HepG2 (cell line): ENCODE measurements at places on chromosomes 2 and 18.

GRCh38 chr2:102449370-102449974 lies 23.6 kb upstream of the SLC9A4 start:
- peak; percentile 23 for DNase-seq

GRCh38 chr2:61182059-61182383 lies 20.0 kb downstream of the C2orf74 start:
- no peak for DNase-seq

DNA sequence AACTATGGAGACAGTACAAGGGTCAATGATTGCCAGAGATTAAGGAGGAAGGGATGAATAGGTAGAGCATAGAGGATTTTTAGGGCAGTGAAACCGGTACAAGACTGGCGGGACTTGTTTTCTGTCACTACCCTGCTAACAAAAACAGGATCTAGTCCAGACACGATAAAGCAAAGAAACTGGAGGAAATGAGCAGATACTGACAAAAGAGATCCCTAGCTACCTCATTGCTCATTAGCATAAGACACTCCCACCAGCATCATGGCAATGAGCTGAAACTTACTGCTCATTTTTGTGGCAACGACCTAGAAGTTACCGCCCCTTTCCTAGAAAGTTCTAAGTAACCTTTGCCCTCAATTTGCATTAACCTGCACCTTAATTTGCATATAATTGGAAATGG lies 131.2 kb downstream of the ETAA1 start:
- DNase-seq, result no peak

DNA sequence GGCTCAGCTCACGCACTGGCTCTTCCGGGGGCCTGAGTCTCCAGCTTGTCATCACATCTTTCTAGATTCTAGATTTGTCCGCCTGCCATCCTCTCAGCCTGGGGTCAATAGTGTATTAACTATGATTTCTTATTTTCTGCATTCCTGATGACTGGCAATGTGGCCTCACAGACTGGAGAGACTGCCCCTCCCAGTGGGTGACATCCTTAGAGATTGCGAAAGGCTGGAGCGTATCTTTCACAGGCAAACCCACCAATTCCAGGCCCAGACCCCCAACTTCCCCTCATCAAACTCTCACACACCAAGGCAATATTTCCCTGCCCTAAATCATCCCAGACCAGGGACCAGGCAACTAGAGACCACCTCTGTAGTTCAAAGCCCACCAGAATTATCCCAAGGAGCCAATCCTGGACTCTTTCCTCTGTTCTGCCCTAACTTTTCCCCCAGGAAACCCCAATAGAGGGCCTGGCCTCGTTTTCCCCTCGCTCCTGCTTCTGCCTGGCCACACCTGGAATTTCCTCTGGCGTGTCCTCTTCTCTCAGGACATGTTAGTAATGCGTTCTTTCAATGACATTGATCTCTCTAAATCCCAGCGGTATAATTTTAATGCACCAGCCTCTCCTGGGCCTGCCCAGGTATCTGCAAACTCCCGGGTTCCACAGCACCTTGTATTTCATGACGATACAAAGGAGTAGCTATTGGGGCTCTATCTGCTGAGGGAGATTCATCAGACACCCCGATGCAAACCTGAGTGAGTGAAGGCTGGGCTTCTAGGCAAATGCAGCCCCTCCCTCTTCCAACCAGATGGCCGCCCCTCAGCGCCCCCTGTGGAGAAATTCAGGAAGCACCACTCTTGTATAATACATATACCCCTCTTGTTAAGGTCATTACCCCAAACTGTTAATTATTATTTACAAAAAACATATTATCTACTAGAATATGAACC lies 2.4 kb upstream of the KCNF1 start:
- peak; percentile 23 for DNase-seq

DNA sequence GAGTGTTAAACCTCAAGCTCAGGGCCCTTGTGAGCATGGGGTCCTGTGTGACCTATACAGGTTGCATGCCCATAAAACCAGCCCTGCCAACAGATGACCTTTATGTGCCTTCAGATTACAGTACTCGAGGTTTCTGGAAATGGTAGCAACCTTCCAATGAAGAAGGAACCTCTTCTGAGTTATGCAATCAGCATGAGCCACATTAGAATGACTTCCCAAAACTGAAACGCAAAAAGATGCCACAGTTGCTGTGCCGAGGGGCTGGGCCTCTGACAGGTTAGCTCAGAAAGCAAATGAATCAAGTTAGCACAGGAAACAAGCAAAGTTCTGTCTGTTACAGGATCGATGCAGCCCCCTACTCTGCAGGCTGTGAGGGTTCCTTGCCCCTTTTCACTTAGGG lies 37.7 kb downstream of the TGFA start:
- DNase-seq, result no peak

- no peak for DNase-seq
Measured at GRCh38 chr2:169961911-169962310, 134.7 kb downstream of the UBR3 start.

DNA sequence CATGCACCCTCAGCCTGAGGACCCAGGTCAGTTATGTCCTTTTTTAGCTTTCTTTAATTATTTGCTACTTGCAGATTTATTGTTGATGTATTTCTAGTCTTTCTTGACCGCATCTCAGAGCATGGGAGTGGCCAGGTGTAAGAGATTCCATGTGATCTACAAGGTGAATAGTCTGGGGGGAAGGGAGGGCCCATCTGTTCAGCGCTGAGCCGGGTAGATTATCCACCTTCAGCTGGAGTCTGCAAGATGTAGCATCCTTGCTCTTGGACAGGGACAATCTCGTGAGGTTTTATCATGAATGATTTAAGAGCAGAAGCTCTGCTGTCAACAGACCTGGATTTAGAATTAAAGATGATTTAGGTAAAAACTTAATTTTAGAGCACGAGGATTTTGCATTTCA lies 12.0 kb upstream of the DGKD start:
- no peak for DNase-seq

- DNase-seq, result no peak
Measured at GRCh38 chr18:38539371-38539770, 973.8 kb upstream of the CELF4 start.

GRCh38 chr2:13583609-13584008 lies 866.9 kb downstream of the TRIB2 start:
- DNase-seq, result no peak

DNA sequence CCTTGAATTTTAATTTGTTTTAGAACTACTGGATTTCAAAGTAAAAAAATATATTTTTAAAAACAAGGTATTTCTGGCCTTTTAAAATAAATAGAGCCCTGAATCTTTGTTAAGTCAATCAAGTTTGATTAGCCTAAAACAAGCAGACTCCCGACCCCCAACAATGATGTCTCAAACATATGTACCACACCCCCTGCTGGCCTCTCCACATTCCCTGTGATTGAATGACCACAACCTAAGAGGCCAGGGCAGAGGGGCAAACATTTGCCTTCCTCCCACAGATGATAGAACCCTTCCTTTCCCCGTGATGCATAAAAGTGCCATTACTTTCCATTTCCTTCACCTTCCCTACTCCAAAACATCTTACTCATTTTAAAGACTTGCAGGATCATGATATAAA lies 130.9 kb downstream of the STK39 start:
- DNase-seq, result peak; percentile 31

GRCh38 chr2:221051162-221051561 lies 520.9 kb downstream of the EPHA4 start:
- no peak for DNase-seq

GRCh38 chr2:127911737-127912136 lies 26.0 kb upstream of the AMMECR1L start:
- no peak for DNase-seq

DNA sequence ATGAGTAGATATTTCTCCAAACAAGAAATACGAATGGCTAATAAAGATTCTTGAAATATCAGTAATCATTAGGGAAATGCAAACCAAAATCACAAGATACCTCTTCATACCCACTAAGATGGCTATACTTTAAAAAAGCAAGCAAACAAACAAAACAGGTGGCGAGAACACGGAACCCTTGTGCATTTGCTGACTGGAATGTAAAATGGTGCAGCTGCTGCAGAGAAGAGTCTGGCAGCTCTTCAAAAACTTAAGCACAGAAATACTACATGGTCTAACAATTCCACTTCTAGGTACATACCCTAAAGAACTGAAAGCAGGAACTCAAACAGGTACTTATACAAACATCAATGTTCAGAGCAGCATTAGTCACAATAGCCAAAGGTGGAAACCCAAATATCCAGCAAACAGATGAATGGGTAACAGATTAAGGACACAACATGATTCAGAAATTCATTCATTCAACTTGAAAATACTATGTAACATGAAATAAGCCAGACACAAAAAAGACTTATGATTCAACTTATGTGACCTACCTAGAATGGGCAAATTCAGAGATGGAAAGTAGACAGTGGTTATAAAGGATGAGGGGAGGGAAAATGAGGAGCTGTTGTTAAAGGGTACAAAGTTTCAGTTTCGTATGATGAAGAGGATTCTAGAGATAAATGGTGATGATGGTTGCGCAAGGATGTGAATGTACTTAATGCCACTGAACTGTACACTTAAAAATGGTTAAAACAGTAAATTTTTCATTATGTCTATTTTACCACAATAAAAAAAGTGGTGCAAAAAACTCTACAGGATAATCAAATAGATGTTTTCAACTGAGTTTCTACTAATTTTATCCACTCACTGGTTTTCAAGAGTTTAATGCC lies 26.9 kb upstream of the GPR75 start:
- DNase-seq, result no peak

- no peak for DNase-seq
Measured at GRCh38 chr2:216002101-216002678, 11.2 kb downstream of the MREG start.

DNA sequence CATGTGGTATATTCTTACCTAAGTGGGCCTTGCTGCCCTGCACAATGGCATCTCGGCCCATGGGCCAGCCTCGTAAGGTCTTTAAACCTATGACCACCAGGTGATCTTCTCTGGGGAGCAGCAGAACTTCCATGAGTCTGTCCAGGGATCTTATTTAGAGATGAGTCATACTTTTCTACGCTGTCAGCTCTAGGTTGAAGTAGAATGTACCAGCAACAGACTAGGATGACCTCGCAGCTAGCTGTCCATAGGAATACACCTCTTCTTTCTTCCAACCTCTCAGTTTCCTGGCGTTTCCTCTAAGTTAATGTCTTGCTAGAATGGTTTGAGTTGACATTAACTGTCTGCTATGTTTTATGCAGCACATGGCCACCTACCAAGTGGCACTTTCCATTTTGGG lies 15.6 kb upstream of the CXCR4 start:
- no peak for DNase-seq

DNA sequence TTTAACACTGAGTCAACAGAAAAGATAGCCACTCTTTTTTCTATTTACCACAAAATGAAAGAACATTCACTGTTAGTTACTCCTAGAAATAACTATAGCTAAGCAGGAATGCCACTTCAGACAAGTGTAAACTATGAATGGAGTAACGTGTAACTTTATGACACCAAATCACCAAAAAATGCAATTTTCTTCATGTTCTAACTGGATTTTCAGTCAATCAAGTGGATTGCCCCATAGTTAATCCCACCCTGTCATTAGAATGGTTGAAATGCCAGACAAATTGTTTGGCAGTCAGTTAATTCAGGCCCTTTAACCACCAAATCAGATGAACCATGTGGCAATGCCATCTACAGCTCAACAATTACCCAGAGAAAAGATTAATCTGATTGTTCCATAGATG lies 9.9 kb downstream of the EPHA4 start:
- DNase-seq, result no peak

GRCh38 chr2:12396699-12397098 lies 320.0 kb upstream of the TRIB2 start:
- no peak for DNase-seq

DNA sequence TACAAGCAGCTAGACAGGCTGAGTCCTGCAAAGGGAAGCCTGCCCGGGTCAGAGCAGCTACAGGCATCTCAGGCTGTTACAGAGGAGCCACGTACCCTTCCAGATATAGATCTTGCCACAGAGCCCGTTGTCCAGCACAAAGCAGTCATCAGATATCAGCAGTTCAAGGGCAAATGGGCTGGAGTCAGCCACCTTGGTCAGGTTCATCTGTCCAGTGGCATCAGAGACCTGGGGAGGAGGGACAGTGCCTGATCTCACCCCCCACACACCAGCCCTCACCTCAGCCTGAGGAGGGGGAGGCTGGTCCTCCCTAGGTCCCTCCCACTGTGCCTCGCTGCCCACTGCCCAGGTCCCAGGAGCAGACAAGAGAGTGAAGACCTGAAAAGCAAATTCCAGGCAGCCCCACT lies 12.2 kb downstream of the CAPG start:
- DNase-seq, result no peak

GRCh38 chr18:4142876-4143275 lies 312.2 kb downstream of the DLGAP1 start:
- no peak for DNase-seq

- no peak for DNase-seq
Measured at GRCh38 chr2:68412127-68412819, 47.2 kb downstream of the PLEK start.

- DNase-seq, result no peak
Measured at GRCh38 chr18:78818961-78819360, 160.7 kb upstream of the SALL3 start.

DNA sequence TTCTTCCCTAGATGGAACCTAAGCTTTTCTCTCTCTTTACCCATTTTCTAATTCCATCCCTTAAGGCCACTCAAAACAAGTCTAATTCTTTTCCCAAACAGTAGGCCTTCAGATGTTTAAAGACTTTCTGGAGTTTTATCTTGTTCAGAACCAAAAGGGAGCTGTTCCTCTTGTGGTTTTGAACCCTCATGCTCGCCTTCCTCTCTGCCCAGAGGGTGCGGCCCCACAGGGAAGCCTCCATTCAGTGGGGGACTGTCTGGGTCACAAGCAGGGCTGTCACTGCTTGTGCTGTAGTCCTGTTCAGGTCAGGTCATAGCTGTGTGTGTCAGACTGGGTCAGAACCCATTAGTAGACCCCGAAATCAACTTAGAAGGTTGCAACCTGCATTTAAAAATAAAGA lies 56.5 kb downstream of the TET3 start:
- no peak for DNase-seq

GRCh38 chr2:106541333-106541732 lies 54.2 kb downstream of the CD8B2 start:
- DNase-seq, result no peak

GRCh38 chr2:118992740-118993391 lies 50.9 kb downstream of the MARCO start:
- DNase-seq, result no peak
